AML-193 (cell line): ENCODE measurements at places on chromosomes 2 and 18.

DNA sequence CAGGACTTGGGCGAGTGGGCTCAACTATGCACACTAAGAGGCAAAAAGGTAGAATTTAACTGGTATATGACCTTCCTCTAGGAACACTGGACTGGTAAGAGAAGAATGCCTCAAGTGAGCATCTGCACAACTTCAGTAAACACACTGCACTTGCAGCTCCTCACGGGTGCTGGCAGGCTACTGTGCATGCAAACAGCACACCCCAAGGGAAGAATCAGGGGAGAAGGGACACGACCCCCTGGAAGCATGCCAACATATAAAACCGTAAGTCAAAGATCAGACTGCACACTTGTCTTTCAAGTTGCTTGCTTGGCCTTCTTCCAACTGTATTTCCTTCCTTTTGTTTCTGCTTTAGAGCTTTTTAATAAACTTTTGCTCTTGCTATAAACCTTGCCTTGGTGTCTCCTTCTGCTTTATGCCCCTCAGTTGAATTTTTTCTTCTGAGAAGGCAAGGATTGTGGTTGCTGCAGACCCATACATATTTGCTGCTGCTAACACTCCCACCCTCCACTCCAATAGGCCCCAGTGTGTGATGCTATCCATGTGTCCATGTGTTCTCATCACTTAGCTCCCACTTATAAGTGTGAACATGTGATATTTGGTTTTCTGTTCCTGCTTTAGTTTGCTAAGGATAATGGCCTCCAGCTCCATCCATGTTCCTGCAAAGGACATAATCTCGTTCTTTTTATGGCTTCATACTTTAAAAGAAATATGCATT lies 263.7 kb upstream of the SPOPL start:
- no peak for DNase-seq

- no peak for DNase-seq
These were observed 4.2 kb downstream of the TRAK2 start for GRCh38 chr2:201447086-201447485.

- no peak for DNase-seq
These were observed 13.4 kb upstream of the MAP3K2 start for GRCh38 chr2:127400897-127401756.

GRCh38 chr2:120845277-120845676 lies 109.6 kb downstream of the GLI2 start:
- no peak for DNase-seq

GRCh38 chr2:54712516-54712915 lies 10.9 kb upstream of the EML6 start:
- DNase-seq, result no peak

DNA sequence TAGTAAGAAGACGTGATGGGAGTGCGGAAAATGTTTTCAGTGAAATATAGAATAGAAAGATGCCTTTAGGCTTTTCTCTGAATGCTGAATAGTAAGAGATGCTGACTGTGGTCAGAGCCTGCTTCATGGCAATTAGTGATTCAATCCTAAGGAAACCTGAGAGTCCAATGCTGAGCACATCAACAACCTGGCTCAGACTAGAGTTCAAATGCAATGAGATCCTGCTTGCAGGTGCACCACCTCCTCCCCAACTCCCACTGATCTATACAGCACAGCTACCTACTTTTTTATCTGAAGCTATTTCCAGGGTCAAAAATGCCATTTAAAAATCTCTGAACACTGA lies 65.4 kb downstream of the AAK1 start:
- DNase-seq, result no peak

GRCh38 chr2:64644458-64645382 lies 9.0 kb downstream of the SERTAD2 start:
- peak; percentile 73 for DNase-seq

GRCh38 chr2:46327627-46328026 lies 30.4 kb downstream of the EPAS1 start:
- no peak for DNase-seq

DNA sequence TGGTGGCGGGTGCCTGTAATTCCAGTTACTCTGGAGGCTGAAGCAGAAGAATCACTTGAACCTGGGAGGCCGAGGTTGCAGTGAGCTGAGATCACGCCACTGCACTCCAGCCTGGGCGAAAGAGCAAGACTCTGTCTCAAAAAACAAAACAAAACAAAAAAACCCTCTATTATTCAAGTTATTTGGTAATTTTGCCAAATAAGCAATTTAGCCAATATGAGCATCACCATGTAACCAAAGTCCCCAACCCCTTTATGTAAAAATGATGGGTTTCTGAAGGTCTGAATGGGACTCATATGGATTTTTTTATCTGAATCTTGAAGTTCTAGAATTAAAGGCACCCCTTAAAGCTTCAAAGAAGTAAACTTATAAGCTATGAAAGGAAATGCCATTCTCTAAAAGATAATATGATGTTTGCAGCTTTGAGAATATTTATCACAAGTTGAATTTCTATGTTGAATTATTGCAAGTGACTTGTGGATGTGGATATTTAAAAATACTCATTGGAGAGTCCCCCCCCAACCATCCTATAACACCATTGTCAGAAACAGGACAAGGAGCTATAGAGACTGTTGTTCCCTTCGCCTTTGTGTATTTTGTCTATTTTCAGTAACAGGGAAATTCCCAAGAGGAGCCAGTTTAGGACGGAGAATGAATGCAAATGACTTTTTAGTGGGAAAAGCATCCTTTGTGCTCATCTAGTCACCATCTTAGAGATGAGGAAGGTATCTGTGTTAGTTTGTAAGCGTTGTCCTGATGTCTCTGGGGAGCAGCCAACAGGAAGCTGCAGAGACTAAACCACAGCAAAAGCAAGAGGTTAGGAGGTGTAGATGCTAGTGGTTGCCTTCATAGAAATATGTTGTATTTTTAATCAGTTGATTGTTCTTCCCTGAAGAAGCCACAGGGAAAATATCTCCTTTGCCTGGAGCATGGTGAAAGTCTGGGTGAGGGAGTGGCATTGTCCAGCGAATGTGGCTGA lies 68.3 kb downstream of the TET3 start:
- DNase-seq, result no peak

- no peak for DNase-seq
These were observed 418.8 kb downstream of the NRXN1 start for GRCh38 chr2:50613161-50613560.

DNA sequence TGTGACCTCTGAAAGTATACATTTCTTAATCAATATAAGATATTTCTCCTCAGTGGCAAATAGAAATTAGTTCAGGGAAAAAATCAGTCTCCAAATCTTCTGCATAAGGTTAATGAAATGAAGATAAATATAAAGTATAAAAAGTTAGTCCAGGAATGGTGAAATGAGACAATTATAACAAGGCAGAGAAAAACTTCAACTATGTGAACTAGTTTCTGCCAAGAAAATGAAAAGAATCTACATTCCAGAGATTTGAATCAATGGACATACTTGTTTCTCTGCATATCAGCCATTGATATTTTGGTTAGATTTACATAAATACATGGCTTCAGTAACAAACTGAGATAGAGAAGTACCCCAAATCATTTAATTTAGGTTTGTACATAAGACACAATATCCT lies 249.0 kb downstream of the EXOC6B start:
- no peak for DNase-seq
